ENCODE measurements at places on chromosomes 13 and 19.

DNA sequence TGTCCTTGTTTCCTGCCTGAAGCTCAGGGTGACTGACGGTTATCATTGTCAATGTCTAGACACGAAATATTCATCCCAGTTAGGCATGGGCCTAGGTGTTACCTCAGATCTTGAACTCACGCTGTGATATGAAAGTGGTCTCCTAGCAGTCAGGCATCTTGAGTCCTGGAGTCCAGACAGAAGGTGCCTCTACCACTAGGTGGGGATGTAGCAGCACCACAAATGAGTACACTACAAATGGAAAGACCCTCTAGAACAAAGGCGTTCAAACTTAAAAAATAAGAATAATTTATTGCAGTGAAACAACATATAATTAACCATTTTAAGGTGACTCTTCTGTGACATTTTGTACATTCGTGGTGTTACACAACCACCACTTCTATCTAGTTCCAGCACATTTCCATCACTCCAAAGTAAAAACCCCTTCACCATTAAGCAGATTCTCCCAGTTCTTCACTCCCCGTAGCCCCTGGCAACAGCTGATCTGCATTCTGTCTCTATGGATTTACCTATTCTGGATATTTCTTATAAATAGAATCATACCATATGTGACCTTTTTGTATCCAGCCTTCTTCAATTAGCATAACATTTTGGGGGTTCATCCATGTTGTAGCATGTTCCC lies 11.9 kb upstream of the FRY start:
- peak; percentile 33 for DNase-seq

DNA sequence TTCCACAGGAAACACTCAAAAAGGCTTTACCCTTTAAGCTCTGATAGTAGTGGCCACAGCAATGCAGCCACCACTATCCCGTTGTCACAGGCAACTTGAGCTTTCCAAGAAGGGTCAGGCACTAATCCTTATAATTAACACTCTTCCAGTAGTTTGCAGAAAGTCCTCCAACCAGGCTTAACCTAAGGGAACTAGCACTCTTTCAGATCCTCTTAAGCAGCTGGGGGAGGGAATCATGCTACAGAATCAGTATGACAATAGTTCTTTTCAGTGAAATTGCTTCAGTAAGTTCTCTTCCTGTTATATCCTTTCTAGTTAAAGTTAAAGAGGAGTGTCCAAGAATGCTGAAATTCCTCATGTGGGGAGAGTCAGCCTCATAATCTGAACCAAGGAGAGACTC lies 82.2 kb downstream of the TNFSF11 start:
- no peak for DNase-seq

DNA sequence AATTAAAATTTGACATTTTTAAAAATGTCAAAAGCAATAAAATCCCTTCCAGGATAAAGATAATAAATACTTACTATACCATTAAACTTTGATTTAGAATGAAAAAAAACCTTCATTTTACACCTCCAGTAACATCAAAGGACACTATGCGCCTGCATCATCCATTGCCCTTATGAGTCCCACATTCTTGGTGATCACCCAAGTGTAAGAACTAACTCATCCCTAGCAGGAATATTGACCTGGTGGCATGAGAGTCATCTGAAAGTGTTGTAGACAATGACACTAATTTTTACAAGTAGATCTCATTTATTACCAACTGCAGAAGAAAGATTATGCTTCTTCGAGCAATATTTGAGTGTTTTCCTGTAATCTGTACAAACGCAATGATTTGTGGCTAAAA lies 1128.9 kb downstream of the EFNB2 start:
- DNase-seq, result no peak

- DNase-seq, result peak; percentile 56
Measured at GRCh38 chr19:19372656-19373416, 32.6 kb upstream of the GATAD2A start.

- no peak for DNase-seq
Measured at GRCh38 chr19:10037367-10037766, 24.1 kb downstream of the RDH8 start.

GRCh38 chr13:24071423-24072075 lies 89.0 kb upstream of the SPATA13 start:
- no peak for DNase-seq

DNA sequence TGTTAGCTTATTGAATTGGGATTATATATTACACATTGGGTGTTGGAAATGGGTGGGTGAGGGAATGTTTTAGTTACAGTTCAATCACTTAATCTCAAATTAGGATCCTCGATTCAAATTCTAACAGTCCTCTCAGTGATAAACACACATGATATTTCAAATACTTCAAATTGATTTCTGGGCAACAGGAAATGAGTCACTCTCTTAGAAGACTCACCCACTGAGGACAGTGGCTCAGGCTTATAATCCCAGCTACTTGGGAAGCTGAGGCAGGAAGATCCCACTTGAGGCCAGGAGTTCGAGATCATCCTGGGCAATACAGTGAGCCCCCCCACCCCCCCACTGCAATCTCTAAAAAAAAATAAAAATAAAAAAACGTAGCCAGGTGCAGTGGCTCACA lies 435.3 kb downstream of the KLF12 start:
- no peak for DNase-seq

- no peak for DNase-seq
Measured at GRCh38 chr13:20090349-20090748, 70.5 kb downstream of the GJA3 start.

- DNase-seq, result no peak
Measured at GRCh38 chr13:106610486-106610885, 42.5 kb upstream of the ARGLU1 start.

- no peak for DNase-seq
Measured at GRCh38 chr13:60043262-60043661, 120.5 kb downstream of the DIAPH3 start.

DNA sequence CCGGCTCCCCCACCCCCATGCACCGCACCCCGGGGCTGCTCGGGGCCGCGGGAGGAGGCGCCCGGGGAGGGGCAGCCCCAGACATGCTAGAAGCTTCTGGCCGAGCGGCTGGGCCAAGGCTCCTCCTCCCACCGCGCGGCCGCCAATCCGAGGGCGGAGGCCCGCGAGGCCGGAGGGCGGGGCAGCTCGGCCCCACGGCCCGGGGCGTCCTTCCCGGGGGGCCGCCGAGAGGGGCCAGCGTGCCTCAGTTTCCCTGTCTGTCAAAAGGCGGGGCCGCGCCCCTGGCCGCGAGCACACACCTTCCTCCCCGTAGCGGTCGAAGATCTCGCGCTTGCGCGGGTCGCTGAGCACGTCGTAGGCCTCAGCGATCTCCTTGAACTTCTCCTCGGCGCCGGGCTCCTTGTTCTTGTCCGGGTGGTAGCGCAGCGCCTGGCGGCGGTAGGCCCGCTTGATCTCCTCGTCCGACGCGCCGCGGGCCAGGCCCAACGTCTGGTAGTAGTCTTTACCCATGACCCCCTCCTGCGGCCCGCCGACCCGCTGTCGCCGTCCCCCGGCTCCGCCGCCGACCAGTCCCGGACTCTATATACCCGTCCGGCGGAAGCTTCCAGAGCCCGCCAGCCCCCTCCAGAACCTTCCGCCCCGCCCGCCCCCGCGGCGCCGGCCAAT lies at the start of gene DNAJB1:
TSS of gene DNAJB1 (minus strand) at position 558 of the 666 bp plus-strand sequence. CDS start at position 510, 48 bp downstream.
- peak; percentile 88 for DNase-seq

DNA sequence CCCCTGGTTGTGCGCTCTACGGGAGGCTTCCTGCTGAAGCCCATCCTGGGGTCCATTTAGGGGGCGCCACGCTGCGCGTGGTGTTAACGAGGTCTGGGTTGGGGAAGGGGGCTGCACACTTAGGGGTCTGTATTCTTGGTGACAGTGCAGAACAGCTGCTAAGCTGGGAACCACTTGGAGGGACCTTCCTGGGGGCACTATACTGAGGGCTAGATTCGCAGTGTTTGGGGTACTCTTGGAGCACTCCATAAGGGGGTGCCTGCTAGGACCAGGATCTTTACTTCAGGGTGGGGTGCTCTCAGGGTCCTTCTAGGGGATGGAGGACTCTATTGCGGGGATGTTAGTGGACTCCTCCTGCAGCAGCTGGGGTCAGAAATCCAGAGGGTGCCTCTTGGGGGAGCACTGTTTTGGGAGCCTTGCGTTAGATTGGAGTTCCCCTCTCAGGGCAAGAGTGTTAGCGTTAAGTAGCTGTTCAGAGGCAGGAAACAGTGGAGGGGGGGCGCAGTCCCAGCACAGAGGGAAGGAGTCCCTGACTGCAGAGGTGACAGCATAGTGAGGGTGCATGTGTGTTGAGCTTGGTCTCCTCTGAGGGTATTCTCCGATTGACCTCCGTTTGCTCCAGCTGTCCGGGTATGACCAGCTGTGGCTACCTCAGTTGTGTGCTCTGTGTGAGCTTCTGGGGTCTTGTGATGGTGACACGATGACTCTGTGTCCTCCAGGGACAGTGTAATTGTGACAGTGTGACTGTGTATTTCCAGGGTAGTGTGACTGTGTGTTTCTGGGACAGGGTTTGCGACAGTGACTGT lies 1.1 kb downstream of the PDE4A start:
- DNase-seq, result no peak

DNA sequence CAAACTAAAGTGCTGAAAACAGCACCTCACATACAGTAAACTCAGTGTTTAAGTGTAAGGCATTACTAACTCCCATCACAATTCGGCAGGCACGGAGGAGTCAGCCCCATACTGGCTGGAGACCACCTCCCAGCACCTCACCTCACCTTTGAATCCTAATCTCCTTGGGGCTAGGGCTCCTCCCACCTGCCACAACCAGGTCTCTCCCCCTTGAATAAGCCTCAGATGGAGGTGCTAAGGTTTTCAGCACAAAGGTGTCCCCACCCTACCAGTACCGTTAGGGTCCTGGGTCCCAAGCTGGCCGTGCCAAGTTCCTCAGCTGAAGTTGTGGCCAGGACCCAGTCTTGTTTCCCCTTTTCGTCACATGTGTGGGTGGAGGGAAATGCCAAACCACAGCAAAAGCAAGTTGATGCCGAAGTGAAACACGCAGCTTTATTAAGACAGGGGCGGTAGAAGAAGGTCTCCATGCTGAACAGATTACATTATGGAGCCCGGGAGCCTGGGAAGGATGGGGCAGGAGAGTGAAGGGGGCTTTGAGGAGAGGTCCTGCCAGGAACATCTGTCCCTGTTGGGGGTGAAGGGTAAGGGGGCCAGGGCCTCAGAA lies at the start of gene IGFLR1:
TSS of gene IGFLR1 (minus strand) at position 332 of the 604 bp plus-strand sequence. CDS start 1,272 bp downstream, outside the sequence.
- no peak for DNase-seq

DNA sequence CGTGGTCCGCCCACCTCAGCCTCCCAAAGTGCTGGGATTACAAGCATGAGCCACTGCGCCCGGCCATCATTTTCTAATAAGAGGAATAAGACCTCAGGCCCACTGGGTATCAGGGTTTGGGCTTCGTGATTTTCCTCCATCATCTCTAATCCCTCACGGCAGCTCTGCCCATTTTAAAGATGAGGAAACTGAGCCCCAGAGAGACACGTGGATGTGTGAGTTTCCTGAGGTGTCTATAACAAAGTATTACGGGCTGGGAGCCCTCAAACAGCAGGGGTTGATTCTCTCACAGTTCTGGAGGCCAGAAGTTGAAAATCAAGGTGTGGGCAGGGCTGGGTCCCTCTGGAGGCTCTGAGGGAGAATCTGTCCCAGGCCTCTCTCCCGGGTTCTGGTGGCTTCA lies 33.7 kb downstream of the MYO9B start:
- DNase-seq, result no peak

GRCh38 chr13:91133941-91134802 lies 213.3 kb upstream of the MIR17HG start:
- peak; percentile 6 for DNase-seq

GRCh38 chr19:11238041-11238440 lies 1.4 kb upstream of the ANGPTL8 start:
- DNase-seq, result no peak

- DNase-seq, result peak; percentile 19
Measured at GRCh38 chr19:54551293-54551692, 22.3 kb upstream of the LILRA2 start.

GRCh38 chr13:26950546-26950945 lies 190.0 kb upstream of the GPR12 start:
- DNase-seq, result no peak

- no peak for DNase-seq
Measured at GRCh38 chr19:46488551-46488950, 7.1 kb downstream of the PNMA8B start.

- no peak for DNase-seq
Measured at GRCh38 chr19:55676383-55676782, 1.4 kb downstream of the EPN1 start.

- DNase-seq, result no peak
Measured at GRCh38 chr19:1850809-1851653, 2.7 kb upstream of the REXO1 start.

- no peak for DNase-seq
Measured at GRCh38 chr19:45049073-45049736, 10.4 kb downstream of the CLASRP start.

- DNase-seq, result no peak
Measured at GRCh38 chr13:74039154-74039553, 95.0 kb downstream of the KLF12 start.

GRCh38 chr19:46056536-46056935 lies 15.7 kb upstream of the IGFL4 start:
- DNase-seq, result no peak
